ENCODE measurements at places on chromosomes 1 and 21.

DNA sequence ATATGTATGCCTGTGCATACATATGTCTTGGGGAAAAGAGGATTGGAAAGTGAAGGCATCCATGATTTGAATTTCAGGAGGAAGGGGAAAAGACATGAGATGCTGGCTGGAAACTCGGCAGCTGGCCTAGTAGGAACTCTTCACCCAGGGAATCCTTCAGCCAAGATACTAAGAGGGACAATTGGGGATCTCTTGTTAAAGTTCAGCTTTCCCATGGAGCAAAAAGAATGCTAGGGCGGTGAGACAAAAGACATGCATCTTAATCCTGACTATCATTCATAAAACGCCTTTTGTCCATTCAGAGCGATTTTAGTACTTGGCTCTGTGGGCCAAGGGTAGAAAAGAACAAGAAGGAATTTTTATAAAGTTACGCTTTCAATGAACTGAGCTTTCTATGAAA, 20.5 kb downstream of the PDPN start:
- DNase-seq = no peak

DNA sequence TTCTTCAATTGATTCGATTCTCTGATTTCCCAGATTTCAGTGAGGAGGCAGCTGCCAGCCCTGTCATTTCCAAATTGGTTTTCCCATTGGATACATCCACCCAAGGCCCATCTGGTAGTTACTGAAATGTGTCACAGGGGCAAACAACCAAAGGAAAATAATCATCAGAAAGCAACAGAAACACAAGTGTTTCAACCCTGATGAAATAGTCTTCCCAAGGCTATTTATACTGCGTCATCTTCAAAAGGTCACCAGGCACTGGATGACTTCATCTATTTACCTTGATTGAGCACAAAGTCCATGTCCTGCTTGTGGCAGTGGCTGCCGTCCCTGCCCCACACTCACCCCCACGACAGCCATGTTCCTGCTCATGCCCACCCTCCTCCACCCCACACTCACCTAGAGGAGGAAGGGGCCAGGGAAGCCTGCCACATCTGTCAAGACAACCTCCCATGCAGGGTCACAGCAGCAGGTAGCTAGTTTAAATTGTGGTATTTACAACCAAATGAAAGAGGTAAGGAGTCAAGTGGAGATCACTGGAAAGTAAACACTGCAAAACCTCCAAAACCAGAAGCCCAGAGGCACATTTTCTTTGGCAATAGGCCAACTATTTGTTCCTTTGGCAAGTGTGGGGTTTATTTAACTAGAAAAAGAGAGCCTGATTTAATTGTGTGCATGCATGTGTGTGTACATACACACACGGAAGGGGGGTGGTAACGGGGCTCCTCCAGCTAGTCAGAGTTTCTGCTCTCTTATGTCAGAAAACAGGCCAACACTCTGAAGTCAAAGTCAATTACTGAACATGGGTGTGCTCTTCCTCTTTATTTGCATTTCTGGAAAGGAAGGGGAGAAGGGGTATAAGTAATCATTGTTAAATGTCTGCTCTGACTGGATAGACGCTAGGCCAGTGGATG, 49.5 kb upstream of the RAB4A start:
- peak; percentile 36 for DNase-seq

- DNase-seq = peak; percentile 0
These were observed 207.0 kb downstream of the TTLL7 start for GRCh38 chr1:83791821-83792437.

DNA sequence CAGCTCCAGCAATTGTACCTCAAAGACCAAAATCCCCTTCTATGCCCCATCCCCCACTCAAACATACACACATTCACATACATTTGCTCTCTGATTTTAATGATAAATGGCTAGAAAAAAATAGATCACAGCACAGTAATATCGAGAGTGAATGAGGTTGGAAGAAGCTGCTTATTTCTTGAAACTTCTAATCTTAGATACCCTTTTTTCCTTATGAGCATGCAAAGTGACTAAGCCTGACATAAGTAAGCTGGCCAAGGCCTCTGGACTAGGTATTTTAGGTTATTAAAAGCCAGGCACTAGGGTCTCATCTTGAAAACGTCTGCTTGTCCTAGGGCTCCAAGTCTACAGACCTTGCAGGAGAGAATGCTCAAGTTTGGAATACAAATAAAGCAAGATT, 133.6 kb downstream of the TGFBR3 start:
- no peak for DNase-seq

- no peak for DNase-seq
These were observed 44.8 kb upstream of the CACYBP start for GRCh38 chr1:174954671-174955669.

DNA sequence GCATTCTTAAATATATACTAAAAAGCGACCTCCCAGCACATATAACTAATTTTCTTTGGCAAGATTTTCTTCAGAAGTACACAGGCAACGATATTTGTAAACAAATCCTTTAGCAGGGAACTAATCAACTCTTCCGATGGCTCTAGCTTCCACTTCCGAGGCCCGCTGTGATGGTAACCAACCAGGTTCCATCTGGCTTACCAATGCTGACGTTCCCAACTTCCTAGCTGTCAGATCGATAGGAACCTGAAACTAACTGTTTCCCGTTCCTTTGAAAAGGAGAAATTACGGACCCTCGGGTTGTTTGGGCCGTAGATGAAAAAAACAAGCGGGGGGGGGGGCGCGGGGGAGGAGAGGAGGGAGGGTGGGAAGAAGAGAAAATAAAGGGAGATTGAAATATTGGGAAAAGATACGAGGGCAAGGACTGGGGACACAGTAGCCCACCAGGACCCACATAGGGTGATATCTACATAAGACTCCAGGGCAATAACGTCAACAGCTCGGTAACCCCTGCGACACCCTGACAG, 513 bp downstream of the GTF2B start:
- DNase-seq = peak; percentile 41

- DNase-seq = no peak
These were observed 141.8 kb downstream of the TENT5C start for GRCh38 chr1:117747605-117748004.

DNA sequence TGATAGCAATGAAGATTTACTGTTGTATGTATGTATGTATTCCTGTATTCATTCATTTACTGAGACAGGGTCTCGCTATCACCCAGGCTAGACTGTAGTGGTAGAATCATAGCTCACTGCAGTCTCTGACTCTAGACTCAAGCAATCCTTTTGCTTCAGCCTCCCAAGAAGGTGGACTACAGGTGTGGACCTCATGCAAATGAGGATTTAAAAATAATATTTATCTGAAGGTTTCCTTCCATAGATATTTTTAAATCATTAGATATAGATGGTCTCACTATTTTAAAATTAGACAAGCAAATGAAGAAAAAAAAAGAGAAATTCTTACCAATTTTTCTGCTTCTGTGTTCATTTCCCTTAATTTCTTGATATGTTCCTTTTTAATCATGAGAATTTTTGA, 27.0 kb downstream of the MIXL1 start:
- no peak for DNase-seq

- DNase-seq = no peak
These were observed 49.8 kb upstream of the WLS start for GRCh38 chr1:68281946-68282615.
